ENCODE measurements at places on chromosomes 5 and 9.

DNA sequence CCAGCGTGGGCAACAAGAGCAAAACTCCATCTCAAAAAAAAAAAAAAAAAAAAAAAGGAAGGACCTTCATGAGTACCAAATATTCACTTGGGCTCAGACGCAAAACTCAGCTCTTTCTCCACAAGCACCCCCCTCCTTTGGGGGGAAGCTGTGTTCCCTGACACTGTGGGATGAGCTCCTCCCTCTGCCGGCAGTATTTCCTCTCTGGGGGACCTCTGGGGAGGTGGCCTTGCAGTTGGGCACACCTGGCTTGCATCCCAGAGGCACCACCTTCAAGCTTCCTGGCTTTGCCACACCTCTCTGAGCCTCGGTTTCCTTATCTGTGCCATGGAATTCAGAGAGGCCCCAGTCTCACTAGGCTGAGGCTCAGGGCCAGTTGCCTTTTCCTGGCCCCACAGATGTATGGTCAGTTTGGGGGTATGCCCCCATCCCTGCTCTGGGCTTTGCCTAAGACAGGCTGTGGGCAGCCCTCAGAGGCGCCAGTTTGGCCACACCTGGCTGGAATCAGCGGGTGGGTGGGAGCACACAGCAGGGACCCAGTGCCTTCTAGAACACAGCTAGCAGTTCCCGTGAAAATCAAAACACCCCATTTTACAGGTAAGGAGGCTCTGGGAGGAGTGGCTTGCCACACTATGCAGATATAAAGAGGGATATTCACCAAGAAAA is 157.5 kb upstream of the IER5L start:
- no peak for DNase-seq

GRCh38 chr9:35357116-35357515 is 132.8 kb upstream of the RUSC2 start:
- peak; percentile 14 for DNase-seq

DNA sequence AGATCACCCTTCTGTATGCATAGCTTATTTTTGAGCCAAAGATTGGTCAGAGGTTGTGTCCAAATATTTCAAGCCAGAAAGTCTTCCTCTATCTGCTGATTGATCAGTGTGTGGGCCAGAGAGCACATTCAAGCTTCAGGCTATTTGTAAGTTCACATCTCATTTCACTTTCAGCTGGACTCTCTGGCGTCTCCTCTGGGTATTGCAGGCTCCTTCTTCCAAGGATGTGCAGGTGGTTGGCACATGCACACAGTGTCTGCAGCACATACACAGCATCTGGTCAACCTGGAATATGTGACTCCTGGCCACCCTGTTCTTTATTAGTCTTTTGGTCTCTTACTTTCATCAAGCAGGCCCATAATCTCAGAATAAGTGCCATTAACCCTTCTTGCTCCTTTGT is 516.1 kb downstream of the ANXA1 start:
- DNase-seq, result no peak

- DNase-seq, result no peak
Measured at GRCh38 chr5:79236362-79236969, 535 bp downstream of the JMY start.

DNA sequence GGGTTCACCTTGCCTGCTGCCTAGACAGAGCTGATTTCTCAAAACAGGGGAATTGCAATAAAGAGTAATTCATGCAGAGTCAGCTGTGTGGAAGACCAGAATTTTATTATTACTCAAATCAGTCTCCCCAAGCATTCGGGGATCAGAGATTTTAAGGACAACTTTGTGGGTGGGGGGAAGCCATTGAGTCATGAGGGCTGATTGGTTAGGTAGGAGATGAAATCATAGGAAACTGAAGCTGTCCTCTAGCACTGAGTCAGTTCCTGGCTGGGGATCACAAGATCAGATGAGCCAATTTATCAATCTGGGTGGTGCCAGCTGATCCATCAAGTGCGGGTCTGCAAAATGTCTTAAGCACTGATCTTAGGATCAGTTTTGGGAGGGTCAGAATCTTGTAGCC is 159.1 kb upstream of the MAP1B start:
- no peak for DNase-seq

DNA sequence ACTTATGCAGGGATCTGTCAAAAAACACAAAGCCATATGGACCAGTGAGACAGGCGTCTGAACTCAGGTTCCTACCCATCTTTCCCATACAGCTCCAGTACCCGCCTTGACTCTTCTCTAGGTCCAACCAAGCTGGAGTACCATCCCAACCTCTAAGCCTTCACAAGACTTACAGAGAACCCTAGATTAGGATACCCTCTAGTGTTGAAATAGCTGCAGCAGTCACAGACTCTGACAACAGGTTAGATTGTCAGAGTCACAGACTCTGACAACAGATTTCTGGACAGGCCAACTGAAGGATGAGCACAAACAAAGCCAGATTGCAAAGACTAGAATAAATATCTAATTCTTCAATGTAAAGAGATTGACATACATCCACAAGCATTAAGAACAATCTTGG is 266.1 kb downstream of the GRIA1 start:
- no peak for DNase-seq

- no peak for DNase-seq
Measured at GRCh38 chr5:88646866-88647265, 236.1 kb downstream of the MEF2C start.

DNA sequence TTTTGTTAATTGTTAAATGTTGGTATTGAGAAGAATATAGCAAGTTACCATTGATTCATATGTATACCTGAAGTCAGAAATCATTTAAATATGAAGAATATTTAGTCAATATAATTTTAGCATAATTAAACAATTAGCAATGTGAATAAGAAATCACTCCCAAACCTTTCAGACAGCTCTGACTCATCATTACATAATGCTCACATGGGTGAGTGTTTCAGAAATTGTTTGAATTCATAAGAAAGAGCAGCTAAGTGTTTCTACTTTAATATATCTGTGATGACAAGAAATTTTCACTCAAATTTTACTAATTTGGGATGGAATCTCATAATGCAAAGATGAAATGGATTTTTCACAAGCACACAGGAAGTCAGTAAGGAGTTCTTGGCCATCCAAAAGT is 42.0 kb upstream of the CDC42SE2 start:
- DNase-seq, result peak; percentile 25

GRCh38 chr5:106658150-106658549 is 1012.6 kb downstream of the EFNA5 start:
- DNase-seq, result no peak

DNA sequence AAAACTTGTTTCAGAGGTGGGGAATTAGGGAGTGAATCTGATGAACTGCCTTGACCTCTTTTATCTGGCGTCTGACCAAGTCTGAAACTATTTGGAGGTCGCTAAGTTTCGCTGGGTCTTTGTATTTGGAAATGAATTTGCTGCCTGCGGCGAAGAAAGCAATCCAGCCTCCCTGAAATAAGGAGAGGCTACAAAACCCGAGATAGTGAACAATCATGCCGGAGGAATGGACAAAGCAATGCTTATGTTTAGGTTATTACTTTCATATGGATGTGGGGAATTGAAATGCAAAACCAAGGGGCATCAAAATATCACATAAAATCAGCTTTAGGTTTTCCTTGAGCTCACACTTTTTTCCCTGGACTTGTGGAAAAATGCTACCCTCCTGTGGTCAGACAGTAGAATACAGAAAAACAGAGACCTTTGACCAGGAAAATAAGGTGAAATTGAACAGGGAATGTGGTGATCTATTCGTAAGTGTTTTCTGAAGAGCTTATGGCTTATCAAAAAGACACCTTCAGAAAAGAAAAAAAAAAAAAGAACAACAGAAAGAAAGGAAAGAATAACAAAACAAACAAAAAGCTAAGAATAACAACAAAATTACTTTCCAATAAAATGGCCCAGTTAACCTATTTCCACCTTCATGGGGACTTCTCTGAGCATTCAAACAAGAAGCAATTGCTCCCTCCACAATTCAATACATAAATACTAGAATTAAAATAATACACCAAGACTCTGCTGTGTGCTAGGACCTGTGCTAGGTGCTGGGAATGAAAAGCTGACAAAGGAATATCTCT is 68.6 kb upstream of the DPYSL3 start:
- DNase-seq, result peak; percentile 31

GRCh38 chr5:97840643-97841042 is 657.6 kb upstream of the RIOK2 start:
- peak; percentile 11 for DNase-seq

DNA sequence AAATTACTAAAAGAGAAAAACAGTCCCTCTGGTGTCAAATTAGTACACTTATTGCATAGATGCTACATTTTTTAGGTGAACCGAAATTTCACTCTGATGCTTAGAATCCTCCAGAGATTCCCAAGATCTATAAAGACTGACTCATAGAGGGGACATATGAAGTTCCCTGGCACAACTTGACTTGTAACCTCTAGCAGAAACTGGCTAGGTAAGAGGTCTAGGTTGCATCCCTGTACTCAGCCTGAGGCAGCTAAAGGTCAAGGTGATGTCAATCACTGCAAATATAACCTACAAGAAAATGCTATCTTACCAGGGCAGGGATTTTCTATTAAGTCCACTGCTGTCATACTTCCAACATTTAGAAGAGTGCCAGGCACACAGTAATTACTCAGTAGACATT is 24.2 kb downstream of the HOMER1 start:
- DNase-seq, result no peak

All from brain microvascular endothelial cell (primary cell).